AG09319 (cell line): ENCODE measurements at places on chromosomes 6 and 20.

- no peak for DNase-seq
These were observed 37.0 kb upstream of the TBC1D7 start for GRCh38 chr6:13365320-13365719.

- DNase-seq = no peak
These were observed 19.6 kb upstream of the DSE start for GRCh38 chr6:116351101-116351500.

- peak; percentile 23 for DNase-seq
These were observed at the start of gene ELOVL4 for GRCh38 chr6:79947191-79948186. ELOVL4 (minus strand) TSS chr6:79947553; CDS start chr6:79947279, 274 bp downstream.

DNA sequence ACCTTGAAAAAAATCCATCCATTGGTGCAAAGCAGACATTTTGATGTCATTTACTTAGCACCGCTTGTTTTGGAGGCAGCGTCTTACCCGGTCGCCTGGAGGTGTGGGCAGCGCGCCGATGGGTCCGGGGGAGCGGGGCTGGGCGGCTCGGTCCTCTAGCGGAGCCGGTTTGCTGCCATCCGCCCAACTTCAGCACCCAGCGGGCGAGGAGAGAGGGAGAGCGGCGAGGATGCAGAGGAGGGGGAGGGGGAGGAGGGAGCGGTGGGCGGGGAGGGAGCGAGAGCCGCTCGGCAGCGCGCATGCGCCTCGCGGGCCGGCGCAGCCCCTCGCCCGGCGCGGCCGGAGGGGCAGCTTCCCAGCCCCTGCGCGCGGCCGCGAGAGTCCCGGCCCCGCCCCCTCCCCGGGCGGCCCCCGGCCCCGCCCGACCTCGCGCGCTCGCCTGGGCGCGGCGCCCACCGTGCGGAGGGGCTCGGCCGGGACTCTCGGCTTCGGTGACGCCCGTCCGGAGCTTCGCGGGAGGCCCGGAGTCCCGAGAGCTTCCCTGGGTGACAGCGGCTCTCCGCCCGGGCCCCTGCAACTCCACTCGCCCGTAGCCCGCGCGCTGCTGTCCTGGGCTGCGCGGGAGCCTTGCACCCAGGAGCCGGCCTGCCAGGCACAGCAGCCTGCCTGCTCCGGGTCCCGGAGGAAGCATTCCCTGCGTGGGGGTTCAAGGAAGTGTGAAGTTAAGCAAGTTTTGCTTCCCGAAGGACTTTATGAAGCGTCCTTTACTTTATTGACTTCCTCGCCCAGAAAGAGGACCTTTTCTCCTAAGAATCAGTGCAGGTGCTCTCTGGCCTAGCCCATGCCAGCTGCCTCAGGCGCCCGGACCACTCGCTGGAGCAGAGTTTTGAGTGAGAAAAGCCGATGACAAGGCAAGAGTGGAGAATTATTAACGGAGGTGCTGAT lies at the start of gene RGS17:
Gene RGS17, minus strand, starts transcription at position 246 of the 945 bp plus-strand sequence. CDS start 87,264 bp downstream, outside the sequence.
- DNase-seq = peak; percentile 32

DNA sequence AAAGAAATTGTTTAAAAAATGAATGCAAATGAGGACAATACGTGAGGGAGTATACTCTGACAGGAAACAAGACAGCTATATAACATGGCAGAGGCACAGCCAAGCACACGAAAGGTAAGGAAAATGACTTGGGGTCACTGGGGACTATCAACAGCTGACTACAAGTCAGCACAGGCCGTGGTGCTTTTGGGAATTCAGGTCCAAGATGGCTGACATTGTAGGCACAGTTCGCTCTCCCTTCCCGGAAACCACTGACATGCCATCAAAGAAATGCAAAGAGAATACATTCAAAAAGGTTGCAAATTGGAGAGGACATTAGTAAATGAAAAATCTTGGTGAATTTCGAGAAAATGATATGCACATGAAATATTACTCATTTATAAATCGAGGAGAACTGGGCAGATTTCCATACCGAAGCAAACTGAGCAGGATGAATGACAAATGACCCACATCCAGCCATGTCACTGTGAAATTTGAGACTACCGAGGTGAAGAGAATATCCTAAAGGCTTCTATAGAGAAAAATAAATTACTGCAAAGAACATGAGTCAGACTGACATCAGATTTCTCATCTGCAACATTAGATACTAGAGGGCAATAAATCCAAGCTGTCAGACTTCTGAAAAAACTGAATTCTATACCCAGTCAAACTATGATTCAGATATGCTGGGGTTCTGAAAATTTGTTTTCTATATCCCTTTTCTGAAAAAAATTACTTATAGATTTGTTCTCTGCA lies 391.1 kb downstream of the BTBD9 start:
- DNase-seq = no peak

- DNase-seq = no peak
These were observed 220.8 kb upstream of the MARCKS start for GRCh38 chr6:113636357-113636824.

GRCh38 chr20:5002077-5002413 lies 735 bp upstream of the SLC23A2 start:
- no peak for DNase-seq

GRCh38 chr6:138803861-138804260 lies 8.0 kb downstream of the ECT2L start:
- DNase-seq = no peak

DNA sequence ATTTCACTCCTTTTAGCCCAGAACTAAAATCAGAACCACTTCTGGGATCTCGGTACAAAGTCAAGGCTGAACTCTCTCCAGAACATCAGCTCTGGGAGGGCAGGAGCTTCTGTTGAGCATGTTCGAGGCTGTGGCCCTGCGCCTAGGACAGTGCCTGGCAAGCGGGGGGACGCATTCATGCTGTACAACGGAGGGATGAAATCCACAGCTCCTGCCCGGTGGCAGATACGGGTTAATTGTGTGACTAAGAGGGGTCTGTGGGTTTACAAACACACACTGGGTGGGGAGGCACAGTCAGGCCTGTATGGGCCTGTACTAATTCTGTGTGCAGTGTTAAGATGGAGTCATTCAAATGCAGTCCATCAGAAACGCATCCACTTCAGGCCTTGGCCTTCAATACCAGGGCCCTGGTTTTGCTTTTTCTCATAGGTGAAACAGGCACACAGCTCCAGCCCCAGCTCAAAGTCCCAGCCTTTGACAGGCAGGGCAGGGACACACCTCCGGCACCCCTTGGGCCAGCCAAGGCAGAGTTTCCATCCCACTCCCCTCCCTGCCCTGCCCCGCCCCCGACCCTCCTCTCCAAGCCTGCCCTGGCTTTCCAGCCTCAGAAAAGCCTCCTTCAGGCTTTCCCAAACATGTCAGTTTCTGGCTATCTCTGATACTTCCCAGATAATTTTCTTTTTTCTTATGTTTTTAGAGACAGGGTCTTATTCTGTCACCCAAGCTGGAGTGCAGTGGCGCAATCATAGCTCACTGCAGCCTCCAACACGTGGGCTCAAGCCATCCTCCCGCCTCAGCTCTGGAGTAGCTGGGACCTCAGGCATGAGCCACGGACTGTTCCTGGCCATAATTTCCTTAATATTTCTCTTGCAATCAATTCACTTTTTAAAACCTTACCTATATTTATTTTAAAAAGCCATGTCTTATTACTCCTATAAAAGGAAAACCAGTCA lies 109.8 kb downstream of the SULF2 start:
- no peak for DNase-seq

DNA sequence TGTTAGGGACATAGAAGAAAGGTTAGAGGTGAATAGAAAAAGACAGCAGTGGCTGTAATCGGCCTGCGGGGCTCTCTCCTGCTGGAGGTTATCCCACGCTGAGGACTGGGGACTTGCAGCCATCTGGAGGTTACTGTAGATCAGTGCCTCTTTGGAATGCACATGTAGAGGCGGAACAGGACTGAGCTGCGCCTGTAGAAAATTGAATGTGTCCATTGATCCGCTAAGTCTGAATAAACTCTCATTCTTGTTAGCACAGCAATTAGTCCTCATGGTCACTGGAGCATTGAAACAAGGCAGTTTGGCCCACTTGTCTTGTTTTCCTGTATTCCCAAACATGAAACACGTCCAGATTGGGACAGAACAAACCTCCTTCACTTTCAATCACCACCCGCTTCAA lies 46.3 kb upstream of the F13A1 start:
- DNase-seq = no peak

GRCh38 chr6:12008366-12009179 lies 3.5 kb upstream of the HIVEP1 start:
- DNase-seq = no peak

GRCh38 chr20:48729538-48729937 lies 98.3 kb downstream of the PREX1 start:
- no peak for DNase-seq

DNA sequence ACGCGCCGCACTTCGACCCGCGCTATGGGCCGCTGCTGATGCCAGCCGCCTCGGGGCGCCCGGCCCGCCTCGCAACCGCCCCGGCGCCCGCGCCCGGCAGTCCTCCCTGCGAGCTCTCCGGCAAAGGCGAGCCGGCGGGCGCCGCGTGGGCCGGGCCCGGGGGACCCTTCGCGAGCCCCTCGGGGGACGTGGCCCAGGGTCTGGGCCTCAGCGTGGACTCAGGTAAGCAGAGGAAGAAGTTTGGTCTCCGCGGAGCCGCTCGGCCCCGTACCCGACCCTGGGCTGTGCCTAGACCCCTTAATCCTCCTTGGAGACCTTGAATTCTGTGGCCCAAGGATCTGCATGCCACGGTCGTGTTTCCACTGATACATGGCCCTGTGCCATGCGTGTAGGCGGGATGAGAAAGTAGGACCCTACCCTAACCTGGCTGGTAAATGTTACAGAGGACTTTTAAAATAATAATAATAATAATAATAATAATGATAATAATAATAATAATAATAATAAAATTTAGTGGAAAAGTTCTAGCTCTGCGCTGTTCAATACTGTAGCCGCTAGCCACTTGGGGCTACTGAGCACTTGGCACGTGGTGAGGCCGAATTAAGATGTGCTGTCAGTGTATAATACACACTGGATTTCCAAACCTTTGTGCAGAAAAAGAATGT lies 5.6 kb downstream of the VGLL2 start:
- DNase-seq = no peak

GRCh38 chr20:41030061-41030460 lies 1.4 kb downstream of the TOP1 start:
- DNase-seq = no peak

DNA sequence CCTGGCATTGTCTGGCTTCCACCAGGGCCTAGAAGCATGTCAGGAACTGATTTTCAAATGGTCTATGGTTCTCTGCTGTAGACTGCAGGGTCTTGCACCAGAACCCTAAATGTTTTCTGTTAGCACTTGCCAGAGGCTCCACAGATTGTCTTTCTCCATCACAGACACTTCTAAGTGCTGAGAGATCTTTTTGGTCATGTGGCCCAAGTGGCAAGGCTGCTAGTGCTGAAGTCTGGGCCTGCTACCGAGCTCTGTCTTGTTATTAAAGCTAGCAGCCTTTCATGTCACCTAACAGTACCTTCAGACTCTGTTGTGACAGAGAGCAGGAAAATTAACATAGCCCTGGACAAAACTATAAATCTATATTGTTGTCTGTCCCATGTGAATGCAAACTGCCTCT lies 120.7 kb upstream of the BACH2 start:
- no peak for DNase-seq

DNA sequence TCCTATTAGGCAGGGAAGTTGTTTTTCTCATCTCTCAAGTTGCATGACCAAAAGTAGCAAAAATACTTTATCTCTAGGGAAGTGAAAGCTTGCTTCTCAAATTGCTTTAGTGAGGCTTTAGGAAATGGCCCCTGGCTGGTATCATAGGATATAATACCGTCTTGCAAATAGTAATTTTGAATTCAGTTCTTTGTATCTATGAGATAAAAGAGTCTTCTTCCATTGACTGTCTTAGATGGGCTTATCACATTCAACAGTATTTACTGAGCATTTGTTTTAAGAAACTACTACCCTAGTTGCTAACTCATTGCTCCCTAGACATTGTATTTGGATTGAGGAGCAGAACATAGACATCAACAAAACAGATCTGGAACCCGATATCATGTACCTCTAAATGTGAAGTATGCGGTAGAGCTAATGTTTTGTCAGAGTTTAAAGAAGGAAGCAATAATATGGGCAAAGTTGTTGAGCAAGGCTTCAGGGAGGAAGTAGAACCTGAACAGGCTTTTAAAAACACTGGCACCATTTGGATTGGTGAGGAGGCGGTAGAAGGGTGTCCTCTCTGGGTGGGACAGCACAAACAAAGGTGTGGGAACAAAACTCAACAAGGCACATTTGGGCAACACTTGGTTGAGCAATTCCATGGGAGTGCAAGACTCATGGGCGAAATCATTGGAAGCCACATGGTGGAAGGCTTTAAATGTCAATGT lies 101.5 kb downstream of the SGK1 start:
- no peak for DNase-seq

GRCh38 chr6:75368151-75368779 lies 83.7 kb upstream of the TMEM30A start:
- no peak for DNase-seq

DNA sequence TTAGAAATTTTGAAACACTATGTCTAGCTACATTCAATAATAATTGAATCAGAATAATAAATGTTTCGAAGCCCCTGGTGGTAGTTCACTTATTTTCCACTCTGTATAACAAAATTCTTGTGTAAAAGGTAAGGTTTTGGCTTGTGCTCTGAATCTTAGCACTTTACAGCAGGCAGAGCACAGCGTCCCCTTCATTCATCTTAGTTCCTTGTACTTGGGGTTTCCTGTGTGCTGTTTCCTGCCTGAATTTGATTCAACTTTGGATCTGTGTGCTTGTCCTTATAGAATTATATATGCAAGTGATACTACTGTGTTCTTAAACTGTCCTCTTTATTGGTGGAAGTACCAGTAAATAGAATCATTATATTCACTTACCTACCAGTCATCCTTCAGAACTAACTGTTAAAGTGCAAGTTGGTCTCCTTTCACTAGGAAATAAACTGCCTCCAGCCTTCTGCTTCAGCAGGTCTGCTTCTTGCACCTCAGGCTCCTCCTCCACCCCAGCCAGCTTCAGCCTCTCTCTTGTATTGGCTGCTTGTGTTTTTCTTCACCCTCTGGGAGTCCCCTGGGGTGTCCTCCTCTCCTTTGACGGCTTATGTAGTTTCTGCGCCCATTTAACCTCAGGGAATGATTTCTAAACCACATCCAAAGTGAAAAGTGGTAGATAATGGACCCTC lies 28.8 kb upstream of the TULP4 start:
- DNase-seq = no peak

DNA sequence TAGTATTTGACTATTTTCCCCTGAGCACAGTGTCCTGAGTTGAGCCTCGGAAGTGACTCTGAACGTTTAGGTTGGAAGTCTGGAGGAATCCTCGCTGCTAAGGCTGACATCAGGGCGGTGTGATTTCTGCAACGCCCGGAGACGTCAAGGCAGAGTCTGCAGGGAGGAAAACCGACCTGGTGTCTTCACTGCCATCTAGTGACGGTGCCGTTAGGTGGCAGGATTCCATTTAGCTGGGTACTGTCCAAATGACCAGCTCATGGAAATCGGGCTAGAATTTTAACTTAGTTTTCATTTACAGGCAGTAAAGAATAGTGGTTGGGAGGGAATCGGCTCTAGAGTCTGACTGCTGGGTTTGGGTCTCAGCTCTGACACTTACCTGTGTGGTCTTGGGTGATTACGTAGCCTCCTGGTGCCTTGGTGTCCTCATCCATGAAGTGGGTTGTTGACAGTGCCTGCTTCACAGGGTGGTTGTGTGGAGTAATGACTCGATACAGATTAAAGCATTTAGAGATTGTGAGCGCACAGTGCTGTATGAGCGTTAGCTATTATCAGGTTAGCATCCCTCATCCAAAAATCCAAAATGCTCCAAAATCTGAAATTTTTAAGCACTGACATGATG lies 35.0 kb downstream of the FOXF2 start:
- peak; percentile 56 for DNase-seq

GRCh38 chr20:58243653-58244410 lies 15.4 kb upstream of the ANKRD60 start:
- no peak for DNase-seq

GRCh38 chr20:44959638-44960102 lies 527 bp downstream of the TOMM34 start:
- DNase-seq = no peak
